ENCODE measurements at places on chromosomes 5 and 9.

DNA sequence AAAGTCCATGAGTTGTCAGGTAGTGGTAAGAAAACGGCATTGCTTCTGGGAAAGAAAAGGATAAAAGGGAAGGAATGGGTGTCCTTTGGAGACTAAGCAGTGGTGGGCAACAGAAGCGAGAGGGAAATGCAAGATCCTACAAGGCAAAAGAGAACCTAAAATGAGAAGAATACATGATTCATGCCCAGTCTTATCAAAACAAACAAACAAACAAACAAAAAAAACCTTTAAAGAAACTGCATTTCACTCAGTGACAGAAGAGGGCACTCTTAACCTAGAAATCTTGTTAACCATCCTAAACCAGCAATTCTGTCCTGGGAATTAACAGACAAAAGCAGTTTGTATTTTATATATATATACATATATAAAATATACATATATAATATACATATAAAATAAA lies 88.5 kb downstream of the SUSD1 start:
- DNase-seq = no peak

DNA sequence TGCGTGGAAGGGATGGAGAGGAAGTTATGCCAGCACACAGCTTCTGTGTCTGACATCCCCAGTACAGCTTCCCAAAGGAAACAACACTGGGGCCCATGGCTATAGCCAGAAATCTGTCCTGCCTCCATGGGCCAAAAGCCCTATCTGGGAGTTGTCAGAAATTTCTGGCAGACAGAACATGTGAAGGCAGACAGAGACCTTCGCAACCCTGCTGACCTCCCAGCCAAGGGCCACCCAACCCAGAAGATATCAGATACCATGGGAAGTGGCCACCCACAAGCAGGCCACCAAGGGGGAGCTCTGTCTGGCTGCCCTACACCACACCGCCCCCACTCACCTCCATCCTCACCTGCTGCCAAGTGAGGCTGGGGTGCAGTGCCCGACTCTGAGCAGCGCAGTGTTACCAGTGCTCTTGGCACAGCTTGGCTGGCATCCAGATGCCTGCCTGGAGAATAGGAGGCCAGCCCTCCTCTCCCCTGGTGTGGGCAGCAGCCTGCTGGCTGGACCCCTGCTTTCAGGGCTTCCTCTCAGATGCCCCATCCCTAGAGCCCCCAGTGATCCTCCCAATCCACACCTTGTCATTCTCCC lies 61.6 kb upstream of the NEURL1B start:
- no peak for DNase-seq

GRCh38 chr9:121692606-121693387 lies 41.4 kb downstream of the DAB2IP start:
- DNase-seq = no peak

- DNase-seq = no peak
Observed at GRCh38 chr5:40578501-40579451, 100.9 kb upstream of the PTGER4 start.

DNA sequence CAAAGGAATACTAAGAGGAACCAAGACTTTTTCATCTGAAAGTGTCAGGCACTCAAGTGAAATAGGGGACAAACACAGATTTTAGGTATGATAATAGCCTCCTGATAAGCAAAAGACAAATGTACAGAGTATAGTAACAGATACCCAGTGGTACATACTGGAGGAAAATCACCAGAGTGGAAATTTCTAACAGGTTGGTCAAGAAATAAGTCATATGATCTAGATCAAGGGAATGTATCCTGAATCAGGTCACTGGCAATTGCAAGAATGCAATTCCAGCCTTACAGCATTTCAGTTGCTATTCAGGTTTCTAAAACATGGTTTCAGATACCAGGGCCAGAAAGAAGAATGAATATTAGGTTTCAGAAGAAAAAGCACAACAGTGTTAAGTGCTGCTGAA lies 82.2 kb upstream of the SLCO6A1 start:
- no peak for DNase-seq

DNA sequence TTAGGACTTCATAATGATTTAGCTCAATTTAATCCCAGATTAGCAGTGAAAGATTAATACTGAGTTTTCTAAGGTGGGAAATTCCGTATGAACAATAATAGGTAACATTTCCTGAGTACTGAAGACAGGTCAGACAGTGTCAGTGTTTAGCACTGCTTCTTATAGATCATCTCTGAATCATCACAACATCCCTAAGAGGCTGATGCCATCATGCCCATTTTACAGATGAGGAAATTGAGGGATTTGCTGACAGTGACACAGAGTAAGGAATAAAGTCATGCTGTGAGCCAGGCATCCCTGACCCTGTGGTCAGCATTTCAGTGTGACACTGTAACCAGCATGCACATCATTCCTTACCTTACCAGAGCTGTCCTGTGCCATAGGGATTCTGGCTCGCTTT lies 44.5 kb downstream of the DAPK1 start:
- DNase-seq = no peak

DNA sequence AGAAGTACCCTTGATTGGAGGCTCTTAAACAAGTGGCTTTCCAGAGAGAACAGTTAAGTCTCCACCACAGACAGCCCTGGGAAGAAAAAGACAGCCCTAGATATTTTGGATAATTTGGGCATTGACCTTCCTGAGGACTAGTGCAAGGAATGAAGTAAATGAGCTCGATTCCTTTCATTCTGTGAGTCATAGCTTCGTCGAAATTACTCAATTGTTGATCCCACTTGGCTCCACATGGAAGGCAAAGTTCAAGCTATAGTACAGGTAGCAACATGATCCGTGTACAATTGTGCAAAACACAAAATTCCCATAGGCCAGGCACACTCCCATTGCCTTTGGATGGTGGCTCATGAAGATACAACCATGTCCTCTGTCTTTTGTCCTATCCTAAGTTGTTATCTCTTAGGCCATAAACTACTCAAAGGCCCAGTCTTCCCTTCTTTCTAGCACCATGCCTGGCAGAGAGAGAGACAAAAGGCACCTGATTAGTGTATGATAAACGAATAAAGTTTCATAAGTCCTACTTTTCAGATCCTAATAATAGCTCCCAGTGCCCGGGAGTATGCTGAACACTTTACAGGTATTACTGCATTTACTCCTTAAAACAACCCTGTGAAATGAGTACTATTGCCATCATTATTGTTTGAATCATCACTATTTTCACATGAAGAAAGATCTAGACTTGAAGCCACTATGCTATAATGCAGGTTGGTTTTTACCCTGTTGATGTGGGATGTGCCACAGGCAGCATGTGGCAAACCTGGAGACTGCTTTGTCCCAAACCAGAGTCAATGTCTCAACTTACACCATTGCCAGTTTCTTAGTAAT lies 116.7 kb upstream of the RANBP3L start:
- DNase-seq = no peak

- no peak for DNase-seq
Observed at GRCh38 chr5:32507738-32508434, 63.3 kb upstream of the ZFR start.

DNA sequence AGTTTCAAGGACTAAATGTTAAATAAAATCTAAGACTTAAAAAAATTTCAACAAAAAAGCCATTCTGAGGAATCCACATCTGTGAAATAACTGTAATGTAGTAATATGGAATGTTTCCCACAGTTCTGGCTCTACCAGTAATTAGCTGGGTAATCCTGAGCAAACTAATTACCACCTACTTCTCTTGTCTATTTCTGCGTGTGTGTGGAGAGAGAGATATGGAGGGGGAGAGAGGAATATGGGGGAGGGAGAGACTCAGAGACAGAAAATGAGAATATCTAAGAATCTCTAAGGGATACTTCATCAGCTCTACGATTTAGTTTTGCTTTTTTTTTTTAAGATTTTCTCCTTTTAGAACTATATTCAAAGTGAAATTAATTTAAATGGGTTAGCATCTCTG lies 28.0 kb downstream of the TBCA start:
- no peak for DNase-seq

DNA sequence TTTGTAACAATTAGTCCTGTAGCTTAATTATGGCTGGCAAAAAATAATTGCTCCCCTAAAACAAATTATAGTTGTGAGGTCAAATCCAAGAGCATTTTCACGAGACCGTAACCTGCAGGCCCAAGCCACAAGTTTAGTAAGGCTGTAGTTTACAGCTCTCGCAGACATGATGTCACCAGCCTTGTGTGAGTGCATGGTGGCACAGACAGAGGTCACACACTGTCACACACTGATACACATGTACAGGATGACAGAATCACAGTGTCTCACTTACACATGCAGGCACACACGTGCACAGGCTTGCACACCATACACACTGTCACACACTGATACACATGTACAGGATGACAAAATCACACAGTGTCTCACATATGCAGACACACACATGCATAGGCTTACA lies 518.8 kb downstream of the IRX1 start:
- DNase-seq = no peak

- DNase-seq = no peak
Observed at GRCh38 chr5:15431923-15432322, 68.1 kb upstream of the FBXL7 start.

- DNase-seq = no peak
Observed at GRCh38 chr5:10601246-10602030, 37.6 kb downstream of the ANKRD33B start.

GRCh38 chr5:150160448-150161081 lies 4.9 kb upstream of the PDGFRB start:
- no peak for DNase-seq

All from stimulated activated CD8-positive, alpha-beta memory T cell treated with anti-CD3 and anti-CD28 coated beads, Interleukin-15, amount 100 ng/mL, for 4 hours (primary cell).